ENCODE measurements at places on chromosomes 12 and 14.

DNA sequence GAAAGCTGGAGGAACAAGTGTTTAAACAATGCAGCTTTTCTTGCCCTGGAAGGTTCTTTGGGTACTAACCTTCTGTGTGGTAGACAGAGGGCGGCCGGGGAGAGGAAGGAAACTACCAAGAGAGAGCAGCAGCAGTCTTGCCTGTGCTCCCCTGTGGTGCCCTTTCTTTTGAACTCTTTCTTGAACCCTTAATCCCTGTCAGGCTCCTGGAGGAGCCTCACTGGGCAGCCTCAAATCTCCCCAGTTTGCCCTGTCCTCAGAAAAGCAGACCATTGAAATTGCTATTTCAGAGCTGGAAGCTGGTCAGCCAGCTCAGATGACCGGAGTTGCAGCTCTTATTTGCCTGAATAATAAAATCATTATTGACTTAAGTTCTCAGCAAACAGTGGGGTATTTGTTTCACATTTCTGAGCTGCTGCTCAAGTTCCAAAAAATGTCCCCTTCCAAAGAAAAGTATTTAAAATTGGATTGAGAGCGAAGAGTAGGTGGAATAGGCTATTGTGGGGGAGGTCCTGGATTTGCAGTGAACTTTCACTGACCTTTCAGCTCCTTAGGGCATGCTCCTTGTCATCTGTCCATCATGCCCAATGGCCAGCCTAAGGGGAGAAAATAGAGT is 42.1 kb upstream of the RNASE3 start:
- no peak for DNase-seq

DNA sequence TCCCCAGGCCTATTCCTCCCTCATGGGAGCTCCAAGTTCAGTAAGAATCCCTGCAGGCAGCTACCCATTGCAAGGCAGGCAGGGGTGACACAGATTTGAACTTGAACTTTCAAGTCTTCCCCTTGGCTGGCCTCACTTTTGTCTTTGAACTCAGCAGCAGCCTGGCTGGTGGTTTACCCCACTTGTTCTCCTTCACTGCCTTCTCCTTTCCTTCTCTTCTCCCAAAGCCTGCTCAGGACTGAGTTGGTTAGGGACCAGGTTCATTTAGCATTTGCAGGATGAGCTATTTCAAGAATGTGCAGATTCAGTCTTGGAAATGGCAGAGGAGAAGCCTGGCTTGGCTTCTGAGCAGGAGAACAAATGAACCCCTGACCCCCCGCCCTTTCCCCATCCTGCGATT is 67.7 kb upstream of the TBX3 start:
- DNase-seq: no peak

DNA sequence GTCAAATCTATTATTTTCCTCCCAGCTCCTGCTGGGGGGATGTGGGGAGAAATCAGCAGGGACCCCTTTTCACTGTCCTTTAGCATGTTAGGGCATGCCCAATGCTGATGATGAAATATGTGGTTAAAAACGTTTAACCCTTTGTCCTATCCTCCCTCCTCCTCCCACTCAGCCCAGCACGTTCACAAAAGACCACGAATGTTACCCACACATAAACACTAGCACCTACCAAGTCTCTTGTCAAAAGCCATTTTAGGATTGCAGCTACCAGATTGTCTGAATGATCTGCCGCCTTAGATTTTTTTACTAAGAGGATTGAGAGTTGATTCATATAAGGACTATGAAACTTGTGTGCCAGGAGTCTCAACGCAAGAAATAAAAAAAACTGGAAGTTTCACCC is 70.4 kb downstream of the TBK1 start:
- DNase-seq: no peak

GRCh38 chr12:92612611-92613010 is 90.2 kb upstream of the PLEKHG7 start:
- no peak for DNase-seq

DNA sequence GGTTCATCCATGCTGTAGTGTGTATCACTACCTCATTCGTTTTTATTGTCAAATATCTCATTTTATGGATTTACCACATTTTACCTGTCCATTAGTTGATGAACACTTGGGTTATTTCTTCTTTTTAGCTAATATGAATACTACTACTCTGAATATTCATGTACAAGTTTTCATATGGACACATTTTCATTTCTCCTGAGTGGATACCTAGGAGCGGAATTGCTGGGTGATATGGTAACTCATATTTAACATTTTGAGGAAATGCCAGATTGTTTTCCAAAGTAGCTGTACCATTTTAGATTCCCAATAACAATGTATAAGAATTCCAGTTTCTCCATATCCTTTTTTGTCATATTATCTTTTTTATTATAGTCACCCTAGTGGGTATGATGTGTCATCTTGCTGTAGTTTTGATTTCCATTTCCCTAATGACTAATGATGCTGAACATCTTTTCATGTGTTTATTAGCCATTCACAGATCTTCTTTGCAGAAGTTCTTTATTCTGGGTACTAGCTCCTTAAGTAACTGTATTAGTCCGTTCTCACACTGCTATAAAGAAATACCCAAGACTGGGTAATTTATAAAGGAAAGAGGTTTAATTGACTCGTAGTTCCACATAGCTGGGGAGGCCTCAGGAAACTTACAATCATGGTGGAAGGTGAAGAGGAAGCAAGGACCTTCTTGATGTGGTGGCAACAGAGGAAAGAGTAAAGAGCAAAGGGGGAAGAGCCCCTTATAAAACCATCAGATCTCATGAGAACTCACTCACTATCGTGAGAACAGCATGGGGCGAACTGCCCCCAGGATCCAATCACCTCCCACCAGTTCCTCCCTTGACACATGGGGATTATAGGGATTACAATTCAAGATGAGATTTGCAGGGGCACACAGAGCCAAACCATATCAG is 11.9 kb downstream of the NRDE2 start:
- DNase-seq: no peak

- no peak for DNase-seq
Measured at GRCh38 chr12:11767029-11767724, 117.7 kb downstream of the ETV6 start.

DNA sequence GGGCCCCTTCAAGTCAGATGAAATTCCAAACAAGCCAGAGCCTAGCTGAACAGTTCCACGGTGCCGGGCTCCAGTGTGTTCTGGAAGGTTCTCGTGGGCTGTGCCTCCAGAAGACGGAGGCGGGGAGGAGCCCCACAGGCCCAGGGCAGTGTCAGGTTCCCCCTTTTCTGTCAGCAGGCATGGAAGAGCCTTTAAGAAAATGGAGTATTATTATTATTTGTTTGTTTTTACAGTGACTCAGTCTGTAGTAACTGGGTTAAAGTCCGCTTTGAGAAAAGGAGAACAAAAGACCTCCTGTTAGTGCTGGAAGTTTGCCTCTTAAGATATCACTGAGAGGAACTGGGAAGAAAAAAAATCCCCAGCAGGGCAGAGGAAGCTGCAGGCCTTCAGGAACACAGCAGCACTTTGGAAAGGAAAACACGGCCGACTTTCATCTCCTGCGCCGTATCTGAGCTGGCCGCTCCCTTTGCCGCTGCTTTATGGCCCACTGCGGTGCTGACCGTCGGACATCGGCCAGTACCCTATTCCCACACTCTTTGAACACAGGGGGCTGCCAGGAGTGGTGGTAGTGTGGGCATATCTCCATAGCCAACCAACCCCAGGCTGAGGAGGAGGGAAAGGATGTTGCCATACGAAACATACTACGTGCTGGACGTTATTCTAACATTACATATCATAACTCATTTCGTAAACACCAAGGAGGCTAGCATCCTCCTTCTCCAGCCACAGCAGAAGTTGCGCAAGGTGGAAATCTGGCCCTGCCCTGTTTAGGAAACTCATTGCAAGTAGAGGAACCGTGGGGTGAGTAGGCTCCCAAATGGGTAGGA is 194.0 kb downstream of the ZFP36L1 start:
- DNase-seq: no peak

DNA sequence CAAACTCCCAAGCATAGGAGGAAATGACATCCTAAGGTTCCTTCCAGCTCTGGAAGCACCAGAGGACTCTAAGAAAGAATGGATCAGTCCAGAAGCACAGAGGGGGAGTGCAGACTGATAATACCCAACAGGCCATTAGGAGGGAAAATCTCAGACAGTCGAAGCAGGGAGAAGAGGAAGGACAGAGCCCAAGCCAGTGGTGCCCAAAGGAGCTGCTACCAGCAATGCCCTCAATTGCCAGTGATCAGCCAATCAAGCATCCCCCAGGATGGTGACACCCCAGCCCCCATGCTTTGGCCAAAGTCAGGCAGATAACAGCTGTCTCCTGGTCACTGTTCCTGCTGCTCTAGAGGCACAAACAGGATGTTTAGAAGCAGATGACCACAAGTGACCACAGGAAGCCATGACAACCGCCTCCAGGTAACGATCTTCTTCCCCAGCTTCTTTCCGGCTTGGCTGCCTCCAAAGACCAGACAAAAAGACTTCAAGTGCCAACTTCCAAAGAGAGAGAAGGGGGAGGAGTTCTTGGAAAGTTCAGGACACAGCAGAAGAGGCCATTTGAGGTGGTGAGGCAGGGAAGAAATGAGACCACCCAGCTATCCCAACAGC is 16.2 kb downstream of the PXN start:
- no peak for DNase-seq
